ENCODE measurements at places on chromosomes 3 and 15.

GRCh38 chr15:72825829-72826228 is 42.3 kb upstream of the ADPGK start:
- no peak for DNase-seq

GRCh38 chr3:16474216-16474615 is 39.3 kb downstream of the RFTN1 start:
- DNase-seq = no peak

- no peak for DNase-seq
These were observed 75.5 kb downstream of the DPH6 start for GRCh38 chr15:35470441-35470840.

- no peak for DNase-seq
These were observed 31.1 kb downstream of the EXD1 start for GRCh38 chr15:41199470-41199869.

DNA sequence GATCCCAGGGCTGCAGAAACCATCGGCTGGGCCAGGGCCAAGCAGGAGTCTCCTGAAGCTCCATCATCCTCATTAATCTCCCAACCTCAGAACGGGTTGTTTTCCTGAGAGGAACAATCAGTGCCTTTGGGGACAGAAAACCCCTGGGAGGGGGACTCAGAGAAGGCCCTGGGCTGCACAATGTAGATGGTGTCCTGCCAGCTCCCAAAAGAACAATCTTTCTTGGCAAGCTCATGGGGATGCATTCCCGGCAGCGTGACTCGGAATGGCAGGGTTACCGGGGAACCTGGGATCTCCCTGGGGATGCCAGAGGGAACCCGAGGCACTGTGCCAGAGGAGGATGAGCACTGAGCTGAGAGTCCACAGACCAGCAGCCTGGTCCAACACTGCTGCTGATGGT is 72.1 kb upstream of the ATP2B2 start:
- no peak for DNase-seq

- DNase-seq = no peak
These were observed 5.7 kb downstream of the GRM2 start for GRCh38 chr3:51712511-51712931.

DNA sequence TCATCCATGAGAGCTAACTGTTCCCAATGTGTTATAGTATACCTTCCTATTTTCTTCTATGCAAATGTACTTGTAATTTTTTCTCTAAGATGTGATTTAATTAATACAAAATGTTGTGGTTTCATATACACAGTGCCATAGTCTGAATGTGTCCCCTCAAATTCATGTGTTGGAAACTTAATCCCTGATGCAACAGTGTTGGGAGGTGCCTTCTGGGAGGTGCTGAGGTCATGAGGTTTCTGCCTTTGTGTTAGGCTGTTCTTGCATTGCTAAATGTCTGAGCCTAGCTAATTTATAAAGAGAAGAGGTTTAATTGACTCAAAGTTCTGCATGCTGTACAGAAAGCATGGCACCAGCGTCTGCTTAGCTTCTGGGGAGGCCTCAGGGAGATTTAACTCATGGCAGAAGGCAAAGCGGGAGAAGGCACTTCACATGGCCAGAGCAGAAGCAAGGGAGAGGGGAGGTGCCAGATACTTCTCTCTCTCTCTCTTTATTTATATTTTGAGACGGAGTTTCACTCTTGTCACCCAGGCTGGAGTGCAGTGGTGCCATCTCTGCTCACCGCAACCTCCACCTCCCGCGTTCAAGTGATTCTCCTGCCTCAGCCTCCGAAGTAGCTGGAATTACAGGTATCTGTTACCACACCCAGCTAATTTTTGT is 34.7 kb upstream of the BNIP2 start:
- DNase-seq = no peak

DNA sequence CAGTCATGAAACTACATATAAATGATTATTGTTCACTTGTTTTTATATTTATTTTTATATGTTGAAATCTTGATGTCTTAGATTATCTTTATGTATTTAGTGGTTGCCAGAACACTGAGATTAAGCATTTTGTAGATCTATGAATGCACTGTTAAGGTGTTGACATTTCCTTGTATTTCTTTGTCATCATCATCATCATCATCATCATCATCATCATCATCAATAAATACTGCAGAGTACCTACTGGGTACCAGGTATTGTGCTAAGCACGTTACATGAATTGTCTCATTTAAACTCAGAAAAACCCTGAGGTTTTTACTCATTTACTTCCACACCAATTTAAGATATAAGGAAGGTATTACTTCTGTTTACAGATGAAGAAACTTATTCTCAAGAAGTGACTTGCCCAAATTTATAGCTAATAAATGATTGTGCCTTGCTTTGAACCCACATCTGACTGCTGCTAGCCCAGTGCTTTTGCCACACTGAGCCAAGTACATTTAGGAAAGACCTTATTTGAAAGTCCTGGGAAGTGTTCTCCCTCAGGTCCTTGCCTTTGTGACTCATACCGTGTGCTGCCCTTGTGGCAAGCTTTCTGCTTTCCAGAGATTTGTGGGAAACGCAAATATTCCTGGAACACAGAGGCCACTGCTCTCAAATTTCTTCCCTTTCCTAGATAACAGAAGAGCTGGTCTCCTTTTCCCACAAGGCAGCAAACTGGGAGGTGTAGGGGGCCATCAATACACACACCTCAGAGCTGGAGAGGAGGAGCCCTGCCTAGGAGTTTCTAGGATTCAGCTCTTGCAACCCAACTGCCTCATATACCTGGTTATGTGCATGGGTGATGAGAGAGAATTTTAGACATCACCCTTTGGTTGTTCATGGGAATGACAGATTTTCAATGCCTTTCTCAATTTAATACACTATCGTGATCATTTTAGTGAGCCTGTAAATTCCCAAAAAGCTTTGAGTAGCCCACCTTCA is 115.4 kb upstream of the C15orf61 start:
- no peak for DNase-seq

DNA sequence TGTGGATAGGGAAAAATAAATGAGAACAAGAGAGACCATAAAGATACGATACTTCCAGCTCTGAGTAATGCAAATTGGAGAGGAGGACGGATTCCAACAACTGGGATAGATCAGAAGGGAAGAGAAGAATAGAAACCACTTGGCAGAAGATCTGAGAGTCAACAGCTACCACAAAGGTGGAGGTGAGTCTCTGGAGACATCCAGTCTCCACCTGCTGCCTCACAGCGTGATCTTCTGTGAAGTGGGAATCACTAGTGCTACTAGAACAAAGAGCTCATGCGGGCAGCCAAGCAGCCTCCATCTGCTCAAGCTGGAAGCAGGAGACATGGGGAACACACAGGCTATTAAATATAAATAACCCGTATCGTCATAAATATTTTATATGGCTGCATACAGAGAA is 558.5 kb upstream of the CFAP20DC start:
- DNase-seq = peak; percentile 51

DNA sequence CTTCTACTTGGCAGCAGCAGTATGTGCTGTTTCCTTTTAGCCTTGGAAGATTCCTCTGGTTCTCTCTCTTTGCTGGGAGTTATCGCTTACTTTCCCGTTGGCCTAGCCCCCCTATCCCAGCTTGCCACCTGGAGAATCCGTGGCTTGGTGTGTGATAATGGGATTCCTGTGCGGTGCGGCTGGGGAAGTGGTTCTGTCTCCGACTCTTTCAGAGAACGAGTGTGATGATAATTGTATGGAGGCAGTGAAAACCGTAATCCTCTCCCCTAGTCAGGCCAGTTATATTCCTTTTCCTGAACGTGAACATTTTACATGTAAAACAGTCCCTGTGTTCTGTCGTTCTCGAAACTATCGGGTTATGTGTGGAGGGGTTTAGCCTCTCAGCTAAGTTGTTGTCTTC is 300.1 kb upstream of the C2CD4B start:
- DNase-seq = no peak

DNA sequence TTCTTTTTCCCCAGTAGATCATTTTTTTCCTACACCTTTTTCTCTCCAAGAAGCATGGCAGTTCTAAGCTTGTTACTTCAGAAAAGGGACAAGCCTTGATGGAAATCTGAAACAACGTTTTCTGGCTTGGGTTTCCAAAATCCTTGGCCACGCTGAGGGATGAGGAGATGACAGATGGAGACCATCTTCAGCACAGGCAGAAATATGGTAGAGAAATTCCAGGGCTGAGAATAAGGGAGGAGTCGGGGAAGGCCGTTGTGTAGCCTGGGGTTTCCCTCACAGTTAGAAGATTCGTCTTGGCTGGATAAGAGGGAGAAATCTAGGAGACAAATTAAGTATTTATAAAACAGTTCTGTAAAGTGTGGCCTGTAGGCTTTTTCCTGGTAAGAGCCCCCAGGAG is 33.9 kb upstream of the STT3B start:
- no peak for DNase-seq

GRCh38 chr3:156615592-156616173 is 58.7 kb upstream of the TIPARP start:
- DNase-seq = no peak

GRCh38 chr15:94168250-94168649 is 63.1 kb upstream of the MCTP2 start:
- no peak for DNase-seq

DNA sequence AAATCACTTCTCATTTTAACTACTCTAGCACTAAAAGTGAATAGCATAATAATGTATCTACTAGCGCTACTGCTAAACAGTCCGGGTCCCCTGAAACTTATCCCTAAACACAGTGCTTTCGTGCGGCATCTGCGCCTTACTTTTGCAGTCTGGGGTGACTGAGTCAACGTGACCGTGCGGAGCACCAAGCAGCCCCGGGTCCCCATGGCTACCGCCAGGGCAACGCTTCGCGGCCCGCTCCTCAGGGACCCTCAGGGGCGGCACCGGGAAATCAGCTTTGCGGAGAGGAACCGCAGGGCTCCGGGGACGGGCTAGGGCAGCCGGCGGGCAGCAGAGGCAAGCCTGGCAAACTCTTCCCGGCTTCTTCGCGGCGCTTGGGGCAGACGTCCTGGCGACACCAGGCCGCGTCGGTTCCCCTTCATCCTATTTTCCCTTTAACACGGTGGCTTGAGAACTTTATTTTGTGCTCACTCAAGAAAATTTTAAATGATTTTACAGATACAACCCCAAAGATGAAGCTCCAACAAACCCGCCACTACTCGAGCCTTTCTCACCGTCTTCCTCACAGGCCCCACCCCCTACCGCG is 757 bp upstream of the DIPK2A start:
- DNase-seq = peak; percentile 38

DNA sequence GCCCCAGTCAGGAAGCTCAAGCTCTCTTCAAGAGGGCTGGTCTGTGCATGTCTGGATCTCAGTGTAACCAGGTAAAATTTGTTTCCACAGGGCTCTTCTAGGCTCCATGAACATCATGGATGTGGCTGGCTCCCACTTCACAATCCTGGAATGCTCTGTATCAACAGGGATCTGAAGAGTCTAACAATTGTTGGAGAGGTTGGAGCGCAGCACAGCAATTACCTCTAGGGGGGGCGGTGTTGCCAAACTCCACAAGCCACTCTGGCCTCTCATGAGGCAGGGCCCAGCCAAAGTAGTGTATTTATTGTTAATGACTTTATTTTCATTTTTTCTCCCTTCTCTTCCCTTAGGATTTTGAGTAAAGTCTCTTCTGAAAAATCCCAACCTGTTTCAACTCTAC is 6.1 kb upstream of the EIF2B5 start:
- no peak for DNase-seq

GRCh38 chr15:39135989-39136388 is 444.9 kb upstream of the THBS1 start:
- DNase-seq = no peak

DNA sequence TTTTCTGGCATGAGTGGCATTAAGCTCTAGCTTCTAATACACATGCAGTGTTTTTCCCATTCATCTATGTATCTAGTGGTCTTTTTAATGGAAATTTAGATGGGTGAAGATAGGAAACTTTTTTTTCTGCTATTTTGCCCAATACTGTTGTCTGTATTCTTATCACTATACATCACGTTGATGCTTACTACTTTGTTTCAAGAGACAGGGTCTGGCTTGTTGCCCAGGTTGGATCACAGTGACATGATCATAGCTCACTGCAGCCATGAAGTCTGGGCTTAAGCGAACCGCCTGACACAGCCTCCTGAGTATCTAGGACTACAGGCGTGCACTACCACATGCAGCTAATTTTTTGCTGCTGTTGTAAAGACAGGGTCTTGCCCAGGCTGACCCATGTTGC is 84.6 kb downstream of the PEAK1 start:
- no peak for DNase-seq

DNA sequence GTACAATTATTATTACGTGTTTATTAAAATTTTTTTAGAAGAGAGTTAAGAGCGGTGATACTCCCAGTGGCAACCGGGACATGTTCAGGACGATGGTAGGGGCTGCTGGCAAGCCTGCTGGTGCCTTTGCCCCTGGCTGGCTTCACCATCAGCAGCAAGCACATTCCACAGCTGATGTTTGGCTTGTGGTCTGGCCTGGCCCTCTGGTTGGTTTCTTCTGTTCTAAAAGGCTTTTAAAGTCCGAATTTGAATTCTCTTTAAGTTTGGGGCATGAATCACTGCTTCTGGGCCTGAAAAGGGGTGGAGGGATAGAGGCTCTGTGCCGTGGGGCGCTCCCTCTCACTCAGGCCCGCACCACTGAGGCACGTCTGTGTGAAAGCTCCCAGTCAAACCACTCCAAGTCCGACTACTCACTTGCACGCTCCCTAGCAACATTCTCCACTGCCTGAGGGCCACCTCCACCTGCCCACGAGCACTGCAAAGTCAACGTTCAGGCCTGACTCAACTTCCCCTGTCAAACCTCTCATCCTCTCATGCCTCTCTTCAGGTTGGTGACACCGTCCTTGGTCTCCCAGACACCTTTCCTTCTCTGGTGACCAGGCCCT is 10.1 kb downstream of the ITGA11 start:
- DNase-seq = no peak

GRCh38 chr15:78425643-78426042 is 12.4 kb upstream of the IREB2 start:
- DNase-seq = no peak

DNA sequence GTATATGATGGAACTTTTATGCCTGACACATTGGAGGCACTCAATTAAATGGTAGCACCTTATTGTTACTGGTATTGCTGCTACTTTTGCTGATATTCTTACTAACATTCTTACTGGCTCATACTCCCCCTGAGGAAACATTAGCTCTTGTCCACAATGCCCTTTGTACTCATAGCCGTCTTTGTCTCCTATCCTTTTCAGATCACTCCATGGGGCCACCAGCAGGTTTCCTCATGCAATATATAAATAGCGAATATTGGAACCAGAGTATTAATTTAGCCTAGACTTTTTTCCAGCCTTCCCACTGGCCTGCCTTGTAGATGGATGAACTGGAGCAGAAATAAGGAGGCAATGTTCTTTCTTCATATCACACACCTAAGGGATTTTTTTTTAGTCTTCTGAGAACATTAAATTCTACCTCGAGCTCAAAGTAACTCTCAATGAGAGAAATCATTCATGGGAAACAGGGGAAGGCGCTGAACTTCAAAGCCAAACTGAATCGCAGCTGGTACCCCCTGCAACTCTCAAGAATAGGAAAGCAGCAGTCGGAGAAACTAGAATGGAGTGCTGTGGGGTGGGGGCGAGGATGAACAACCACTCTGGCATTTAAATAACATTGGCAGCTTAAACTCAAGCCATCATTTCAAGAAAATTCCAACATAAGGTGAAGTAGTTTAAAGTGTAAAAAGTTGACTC is 300.3 kb downstream of the TAFA4 start:
- no peak for DNase-seq

GRCh38 chr15:31609258-31609681 is 282.6 kb downstream of the KLF13 start:
- no peak for DNase-seq

- DNase-seq = no peak
These were observed 26.9 kb upstream of the LCTL start for GRCh38 chr15:66592505-66593218.

GRCh38 chr3:37198996-37199395 is 24.6 kb upstream of the LRRFIP2 start:
- DNase-seq = no peak
